Activated CD4-positive, alpha-beta T cell treated with anti-CD3 and anti-CD28 coated beads, Interleukin-10, Interleukin-2, amounts not matched to agents 100 ng/mL and 50 ng/mL, durations not matched to agents 16 hours and 8 hours (primary cell): ENCODE measurements at places on chromosomes 16 and 17.

DNA sequence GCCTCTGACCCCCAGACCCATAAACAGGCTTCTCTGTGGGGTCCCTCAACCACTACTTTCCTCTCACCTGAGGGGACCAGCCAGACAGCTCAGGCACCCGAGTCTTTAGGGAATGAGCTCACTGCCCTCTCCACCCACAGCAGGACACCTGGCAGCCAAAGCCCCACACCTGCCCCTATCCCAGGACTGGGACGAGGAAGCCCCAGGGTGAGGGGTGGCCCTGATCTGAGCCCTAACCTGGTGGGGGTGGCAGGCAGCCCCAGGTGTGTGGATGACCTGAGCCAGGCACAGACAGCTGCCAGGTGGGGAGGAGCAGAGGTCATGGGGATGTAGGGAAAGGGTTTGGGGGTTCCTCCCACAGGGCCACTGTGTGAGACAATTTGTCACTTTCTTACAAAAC, 1.7 kb upstream of the TEX19 start:
- no peak for DNase-seq

DNA sequence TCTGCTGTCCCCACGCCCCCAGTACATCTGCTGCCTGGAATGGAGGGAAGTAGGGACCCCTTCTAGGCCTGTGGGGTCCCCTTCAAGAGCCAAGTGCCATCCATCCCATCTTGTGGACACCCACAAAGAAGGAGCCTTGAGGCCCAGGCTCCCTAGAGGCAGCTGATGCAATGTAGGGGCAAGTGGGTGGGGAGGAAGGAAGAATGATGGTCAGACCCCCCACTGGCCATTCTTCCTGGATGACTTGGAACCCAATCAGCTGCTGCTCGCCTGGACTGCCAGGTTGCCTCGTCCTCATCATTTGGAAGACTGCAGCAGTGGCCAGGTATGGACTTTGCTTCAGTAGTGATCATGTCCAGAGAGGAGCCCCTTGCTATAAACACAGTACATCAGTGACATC, 48.9 kb downstream of the SMPD3 start:
- DNase-seq, result no peak

- DNase-seq, result peak; percentile 46
These were observed 4.4 kb upstream of the FOXJ1 start for GRCh38 chr17:76145231-76146052.

GRCh38 chr16:69566981-69567680, 1.4 kb downstream of the NFAT5 start:
- peak; percentile 30 for DNase-seq

DNA sequence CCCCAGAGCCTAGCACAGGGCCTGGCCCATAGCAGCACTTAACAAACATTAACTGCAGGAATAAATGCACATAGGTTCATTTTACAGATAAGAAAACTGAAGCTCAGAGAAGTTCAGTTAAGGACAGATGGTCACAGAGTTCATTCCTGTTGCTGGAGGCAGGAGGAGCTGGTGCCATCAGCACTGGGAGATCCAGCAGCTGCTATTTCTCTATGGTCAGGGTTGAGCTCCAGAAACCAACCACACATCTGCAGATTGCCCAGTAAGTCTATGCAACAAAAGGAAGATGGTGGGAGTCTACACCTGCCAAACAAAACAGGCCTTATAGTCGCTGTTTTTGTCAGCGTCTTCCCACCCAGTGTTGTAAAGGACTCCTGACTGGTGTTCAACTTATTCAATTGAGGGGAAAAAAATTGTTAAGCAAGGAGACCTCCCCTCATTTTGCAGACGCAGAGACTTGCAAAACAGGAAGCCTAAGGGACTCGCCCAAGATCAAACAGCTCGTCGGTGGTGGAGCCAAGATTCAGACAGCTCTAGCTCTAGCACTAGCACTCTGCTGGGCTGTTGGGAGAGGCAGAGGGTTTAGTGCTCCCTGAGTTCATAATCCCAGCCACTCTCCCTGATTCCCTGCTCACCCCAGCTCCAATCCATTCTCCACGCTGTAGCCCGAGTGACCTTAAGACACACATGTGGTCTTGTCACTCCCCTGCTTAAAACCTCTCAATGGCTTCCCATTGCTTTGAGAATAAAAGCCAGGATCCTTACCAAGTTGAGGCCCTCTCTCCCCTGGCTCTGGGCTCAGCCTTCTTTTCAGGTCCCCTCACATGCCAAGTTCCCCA, 9.0 kb downstream of the NOG start:
- no peak for DNase-seq

GRCh38 chr17:83186751-83187421, 107.5 kb downstream of the METRNL start:
- no peak for DNase-seq

DNA sequence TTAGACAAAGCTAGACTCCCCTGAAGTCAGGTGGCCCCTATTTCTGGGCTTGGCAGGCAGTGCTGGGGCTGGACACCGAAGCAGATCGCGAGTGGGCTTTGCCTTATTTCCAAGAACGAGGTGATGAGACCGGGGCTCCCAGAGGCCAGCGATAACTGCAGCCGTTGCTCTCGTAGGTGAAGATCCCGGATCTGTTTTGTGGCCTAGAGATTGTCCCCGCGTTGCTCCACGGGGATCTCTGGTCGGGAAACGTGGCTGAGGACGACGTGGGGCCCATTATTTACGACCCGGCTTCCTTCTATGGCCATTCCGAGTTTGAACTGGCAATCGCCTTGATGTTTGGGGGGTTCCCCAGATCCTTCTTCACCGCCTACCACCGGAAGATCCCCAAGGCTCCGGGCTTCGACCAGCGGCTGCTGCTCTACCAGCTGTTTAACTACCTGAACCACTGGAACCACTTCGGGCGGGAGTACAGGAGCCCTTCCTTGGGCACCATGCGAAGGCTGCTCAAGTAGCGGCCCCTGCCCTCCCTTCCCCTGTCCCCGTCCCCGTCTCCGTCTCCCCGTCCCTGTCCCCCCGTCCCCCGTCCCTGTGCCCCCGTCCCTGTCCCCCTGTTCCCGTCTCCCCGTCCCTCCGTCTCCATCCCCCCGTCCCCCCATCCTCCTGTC, 1.5 kb upstream of the TBCD start:
- DNase-seq, result no peak

DNA sequence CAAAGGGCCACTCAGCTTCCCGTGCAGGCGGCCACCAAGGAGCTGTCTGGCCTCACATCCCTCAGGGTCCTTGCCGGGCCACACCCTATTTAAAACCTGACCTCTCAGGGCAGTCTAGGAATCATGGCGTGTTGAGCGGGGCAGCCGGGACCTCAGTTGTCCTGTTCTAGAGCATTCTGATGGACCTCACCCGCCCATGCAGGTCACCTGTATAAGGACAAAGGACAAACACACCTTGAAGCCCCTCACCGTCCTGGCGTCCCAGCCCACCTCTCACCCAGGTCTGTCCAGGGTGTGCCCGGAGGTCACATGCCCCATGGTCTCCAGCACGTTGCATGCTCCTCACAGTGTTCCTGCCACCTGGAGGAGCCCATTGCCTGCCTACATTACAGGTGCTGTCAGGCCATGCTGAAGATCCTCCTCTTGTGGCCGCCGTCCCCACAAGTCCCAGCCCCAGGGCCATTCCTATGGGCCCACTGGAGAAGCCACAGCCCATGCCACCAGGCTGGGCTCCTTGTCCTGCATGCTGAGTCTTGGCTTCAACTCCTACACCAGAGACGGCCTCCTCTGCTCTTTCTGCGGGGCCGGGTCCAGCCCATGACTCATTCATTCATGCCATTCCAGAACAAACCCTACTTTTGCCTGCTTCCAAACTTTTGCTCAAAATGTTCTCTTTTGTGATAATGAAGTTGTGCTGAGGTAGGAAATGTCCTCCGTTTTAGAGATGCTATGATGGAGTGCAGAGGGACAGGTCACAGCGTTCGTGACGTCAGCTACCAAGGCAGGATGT, 46.3 kb downstream of the PEMT start:
- DNase-seq, result no peak

DNA sequence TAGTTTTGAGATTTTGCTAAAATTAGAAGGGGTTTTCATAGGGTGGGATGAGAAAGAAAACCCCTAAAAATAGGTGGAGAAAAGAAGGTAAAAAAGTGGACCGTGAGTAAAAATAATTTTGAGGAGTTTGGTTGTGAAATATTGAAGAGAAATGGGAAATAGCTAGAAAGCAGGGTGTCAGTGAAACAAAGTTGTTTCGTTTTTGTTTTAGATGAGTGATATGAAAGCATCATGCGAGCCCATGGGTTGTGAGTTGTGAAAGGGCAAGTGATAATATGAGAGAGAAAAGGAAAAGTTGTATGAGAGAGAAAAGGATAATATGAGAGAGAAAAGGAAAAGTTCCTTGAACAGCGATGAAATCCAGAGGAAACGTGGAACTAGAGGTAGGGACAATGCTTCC, 7.3 kb upstream of the SMIM36 start:
- no peak for DNase-seq

- peak; percentile 41 for DNase-seq
These were observed 301.9 kb downstream of the SOX9 start for GRCh38 chr17:72422505-72423285.

DNA sequence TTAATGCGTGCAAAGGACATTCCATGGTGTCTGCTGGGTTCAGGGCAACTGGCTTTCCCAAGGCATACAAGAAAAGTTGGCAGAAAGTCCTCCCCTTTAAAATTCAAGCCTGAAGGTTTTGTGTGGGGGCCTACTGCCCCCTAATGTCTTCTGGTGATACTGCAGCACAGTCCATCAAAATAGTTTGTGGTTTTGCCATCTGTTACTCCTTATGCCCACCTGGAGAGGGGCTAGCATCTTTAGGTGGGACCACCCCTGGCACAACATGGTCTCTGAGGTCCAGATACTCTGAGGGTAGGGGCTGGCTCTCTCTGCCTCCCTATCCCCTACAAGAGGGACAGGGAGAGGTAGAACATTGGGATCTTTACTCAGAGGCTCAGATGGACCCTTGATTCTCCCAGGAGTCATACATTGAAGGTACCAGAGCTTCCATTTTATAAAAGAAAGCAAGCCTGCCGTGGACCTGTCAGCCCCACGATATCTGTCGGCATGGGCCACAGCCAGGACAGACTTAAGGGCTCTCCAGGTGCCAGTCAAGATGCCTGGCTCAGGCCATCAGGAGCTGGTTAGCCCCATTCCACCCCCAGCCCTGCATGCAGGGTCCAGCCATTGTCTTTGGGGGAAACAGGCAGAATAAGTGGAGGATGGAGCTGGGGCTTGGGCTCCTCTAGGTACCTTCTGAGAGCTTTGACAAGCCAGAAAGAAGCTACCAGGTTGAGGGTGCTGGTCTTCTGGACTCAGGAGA, 6.3 kb downstream of the ESRP2 start:
- peak; percentile 47 for DNase-seq

DNA sequence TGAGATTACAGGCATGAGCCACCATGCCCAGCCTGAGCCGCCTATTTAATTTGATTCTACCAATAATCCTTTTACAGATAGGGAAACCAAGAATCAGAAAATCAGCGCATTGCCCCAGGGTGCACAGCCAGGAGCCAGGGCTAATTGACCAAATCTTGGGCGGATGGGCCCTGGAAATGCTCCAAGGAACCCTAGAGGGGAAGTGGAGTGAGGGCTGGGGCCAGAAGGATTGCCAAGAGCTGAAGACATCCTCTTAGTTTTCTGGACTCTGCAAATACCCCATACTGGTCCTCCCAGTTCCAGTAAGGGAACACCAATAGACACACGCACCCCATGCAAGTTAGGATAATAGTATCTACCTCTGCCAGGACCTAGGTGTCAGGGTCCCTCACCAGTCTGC, 3.8 kb downstream of the FHOD1 start:
- DNase-seq, result no peak

GRCh38 chr16:87560428-87561199, 41.7 kb upstream of the JPH3 start:
- DNase-seq, result peak; percentile 19

DNA sequence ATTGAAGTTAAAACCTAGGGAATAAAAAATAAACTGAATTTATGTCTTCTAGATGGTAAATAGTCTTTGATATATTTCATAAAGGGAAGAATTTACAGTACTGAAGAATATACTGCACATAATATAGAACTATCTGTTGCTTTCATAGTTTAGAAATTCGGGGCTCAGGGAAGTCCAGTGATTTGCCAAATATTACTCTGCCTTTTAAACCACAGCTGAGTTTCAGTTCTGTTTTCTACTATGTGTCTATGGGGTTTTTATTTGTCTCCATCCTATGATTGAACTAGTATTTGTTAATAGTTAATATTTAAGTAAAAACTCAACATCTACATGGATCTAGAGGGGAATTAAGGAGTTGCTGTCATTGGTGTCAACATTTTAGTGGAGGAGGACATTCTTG, 715.0 kb upstream of the CDH8 start:
- no peak for DNase-seq
